Stimulated activated CD4-positive, alpha-beta T cell treated with anti-CD3 and anti-CD28 coated beads, Interleukin-1b, Interleukin-23, amount 100 ng/mL, for 1 hour (primary cell): ENCODE measurements at places on chromosomes 4 and X.

GRCh38 chr4:152392079-152392478 lies 143.8 kb downstream of the FBXW7 start:
- no peak for DNase-seq

DNA sequence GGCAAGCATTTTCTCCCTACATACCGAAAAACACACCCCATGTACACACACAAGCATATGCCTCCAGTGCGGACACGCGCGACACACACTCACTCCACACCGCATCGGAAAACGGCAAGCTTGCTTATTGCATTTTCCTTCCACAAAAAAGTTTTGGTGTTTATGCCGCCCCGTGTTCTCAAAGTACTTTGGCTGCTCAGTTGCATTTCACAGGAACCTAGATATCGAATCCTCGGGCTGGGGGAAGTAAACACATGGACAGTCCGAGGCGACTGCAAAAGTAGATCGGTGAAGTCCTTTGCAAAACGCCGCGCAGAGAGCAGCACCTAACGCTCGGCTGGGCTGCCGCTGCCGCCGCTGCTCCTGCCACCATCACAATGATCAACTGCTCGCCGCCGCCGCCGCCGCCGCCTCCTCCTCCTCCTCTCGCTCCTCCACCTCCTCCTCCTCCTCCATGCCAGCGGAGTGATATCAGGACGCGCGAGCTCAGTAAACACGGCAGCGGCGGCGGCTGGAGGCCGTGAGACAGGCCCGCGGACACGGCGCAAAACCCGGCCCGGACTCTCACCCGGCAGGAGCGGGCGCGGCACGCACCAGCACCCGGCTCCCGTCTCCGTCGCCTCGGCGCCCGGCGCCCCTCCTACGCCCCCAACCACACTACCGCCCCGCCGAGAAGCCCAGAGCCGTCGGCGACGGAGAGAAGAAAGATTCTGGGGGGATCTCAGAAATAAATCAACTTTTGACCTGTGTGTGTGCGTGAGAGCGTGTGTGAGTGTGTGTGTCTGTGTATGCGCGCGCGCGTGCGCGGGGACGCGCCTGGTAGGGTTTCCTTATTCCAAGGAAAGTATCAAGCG lies at the start of gene MAML3:
TSS of gene MAML3 (minus strand) at position 467 of the 854 bp plus-strand sequence. CDS start 857 bp downstream, outside the sequence.
- DNase-seq, result peak; percentile 53

DNA sequence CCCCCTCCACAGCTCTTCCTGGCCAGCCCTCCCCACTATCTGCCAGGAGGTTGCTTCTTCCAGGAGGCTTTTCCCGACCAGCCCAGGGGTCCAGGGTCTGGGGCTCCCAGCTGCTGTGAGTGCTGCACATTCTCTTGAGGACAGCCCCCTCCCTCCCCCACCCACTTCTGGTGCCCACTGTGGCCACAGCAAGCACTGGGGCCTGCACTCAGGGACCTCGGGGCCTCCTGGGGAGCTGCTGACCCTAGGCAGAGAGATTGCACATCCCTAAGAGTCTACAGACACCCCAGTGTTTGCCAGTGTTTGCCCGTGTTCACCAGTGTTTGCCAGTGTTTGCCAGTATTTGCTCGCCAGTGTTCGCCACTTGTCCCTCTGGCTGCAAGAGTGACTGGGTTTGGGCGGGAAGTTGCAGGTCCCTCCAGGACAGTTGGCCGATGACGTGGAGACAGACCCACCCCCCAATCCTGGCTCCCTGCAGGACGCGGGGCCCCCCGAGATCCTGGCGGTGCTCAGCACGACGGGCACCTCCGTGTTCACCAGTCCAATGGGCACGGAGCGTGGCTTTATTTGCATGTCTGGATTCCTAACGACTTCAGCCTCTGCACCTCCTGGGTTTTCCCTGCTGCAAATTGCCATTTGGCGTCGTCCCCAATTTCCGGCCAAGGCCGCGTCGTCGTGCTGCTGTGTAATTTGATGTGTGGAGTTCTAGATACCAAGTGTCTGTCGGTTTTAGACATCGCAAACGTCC lies 87.5 kb upstream of the NKX1-1 start:
- no peak for DNase-seq

GRCh38 chr4:27807207-27807606 lies 946.6 kb downstream of the STIM2 start:
- no peak for DNase-seq

DNA sequence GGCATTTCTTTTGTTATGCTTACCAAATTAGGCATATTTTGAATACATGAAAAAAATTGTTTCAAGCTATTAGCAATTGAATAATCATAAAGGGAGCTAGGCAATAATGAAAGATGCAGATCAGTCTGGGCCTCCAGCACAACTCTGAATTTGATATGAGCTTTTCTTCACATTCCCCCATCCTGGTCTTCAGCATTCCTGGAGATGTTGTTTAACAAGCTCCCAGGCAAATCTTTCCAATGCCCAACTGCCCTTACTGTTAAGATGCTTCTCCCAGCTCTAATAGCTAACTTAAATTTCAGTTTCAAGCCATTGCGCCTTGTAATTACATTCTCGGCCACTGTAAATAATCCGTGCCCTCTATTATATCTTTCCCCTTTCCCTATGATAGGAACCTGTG lies 19.2 kb downstream of the GPC3 start:
- DNase-seq, result no peak

DNA sequence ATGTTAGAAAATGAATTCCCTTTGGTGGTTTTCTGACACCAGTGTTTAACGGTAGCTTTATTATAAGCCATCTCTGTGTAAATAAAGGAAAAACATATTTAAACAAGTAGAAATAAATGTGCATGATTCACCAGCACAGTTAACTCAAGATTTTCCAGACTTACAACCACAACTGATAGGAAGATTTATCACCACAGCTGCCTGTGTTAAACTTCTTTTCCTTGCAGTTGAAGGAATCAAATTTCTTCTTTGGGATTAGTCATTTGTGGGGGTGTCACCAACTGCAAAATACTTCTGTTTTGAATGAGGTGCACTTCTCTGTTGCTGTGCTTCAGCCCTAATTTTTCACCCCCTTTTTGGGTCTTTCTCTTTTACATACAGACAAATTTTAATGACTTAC lies 128.1 kb upstream of the STK26 start:
- DNase-seq, result no peak

GRCh38 chrX:135009057-135009610 lies 13.2 kb downstream of the RTL8B start:
- DNase-seq, result no peak

- DNase-seq, result no peak
Measured at GRCh38 chrX:105894721-105895120, 72.4 kb downstream of the NRK start.

DNA sequence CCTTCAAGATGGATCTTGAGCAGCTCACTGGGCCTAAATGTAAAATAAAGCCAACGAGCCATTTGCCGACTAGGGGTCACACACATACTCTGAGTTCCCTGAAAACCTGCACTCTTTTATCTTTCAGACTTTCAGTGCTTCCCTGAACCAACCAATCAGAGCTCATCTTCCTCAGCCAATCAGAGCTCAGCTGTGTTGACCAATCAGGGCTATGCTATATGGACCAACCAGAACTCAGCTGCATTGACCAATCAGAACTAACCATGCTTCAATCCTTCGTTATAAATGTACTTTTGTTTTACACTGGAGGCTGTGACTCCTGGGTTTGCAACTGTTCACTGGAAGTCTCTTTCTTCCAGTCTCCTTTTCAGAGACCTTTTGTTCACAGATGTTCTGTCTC lies 19.3 kb downstream of the SLC25A53 start:
- DNase-seq, result no peak

DNA sequence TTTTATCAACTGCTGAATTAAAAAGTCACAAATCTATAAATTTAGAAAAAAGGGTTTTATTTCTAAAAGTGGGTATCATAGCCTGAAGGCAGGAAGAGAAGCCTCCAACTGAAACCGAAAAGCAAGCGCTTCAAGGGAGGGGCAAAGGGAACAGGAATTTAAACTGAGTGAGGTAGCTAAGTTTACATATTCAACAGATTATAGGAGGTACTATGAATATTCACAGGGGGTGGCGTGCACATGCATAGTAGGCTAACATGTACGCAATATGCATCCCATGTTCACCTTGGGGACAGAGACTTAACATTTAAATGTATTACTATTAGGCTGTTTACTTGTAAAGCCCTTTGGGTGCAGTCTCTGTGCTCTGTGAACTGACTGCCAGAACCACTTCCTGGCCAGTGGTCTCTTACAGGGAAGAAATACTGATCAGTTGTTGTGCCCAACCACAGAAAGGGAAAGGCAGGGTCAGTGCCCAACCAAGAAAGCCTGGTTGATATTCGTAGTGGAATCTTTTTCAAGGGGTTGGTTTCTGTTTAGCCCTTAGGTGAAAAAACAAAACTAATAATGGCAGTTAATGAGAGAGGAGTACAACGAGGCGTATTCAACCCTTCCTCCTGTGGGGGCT lies 168.7 kb upstream of the GALNTL6 start:
- no peak for DNase-seq

- DNase-seq, result no peak
Measured at GRCh38 chrX:151789179-151789800, 54.7 kb downstream of the CNGA2 start.

DNA sequence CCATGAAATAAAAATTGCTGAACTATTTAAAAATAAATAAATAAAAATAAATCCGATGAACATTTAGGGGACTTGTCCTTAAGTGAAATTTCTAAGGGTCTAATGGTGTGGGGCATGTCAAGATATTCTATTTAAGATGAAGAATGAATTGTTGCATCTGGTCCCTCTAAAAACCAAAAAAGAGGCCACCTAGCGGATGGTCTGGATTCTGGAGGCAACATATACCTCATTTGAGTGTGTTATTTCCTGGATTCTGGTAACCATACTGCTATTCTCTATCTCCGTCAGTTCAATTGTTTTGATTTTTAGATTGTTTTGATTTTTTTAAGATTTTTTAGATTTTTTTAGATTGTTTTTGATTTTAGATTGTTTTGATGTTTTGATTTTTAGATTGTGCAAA lies 28.3 kb downstream of the AGTR2 start:
- no peak for DNase-seq

DNA sequence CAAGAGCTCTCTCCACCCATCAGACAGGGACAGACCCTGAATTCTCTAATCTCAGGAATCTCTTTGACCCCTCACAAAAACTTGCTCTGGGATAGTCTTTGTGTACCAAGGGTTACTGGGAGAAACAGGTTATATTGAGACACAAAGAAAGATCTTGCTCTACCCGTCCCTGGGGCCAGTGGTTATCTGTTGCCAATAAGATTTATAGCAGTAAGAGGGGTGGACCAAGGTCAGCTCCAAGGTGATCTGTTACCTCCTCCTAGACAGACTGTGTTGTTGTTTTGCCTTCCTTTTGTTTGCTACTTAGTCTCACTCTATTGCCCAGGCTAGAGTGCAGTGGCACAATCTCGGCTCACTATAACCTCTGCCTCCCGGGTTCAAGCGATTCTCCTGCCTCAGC lies 16.3 kb upstream of the ATP6AP2 start:
- no peak for DNase-seq

- DNase-seq, result no peak
Measured at GRCh38 chr4:87949961-87950360, 25.6 kb upstream of the SPP1 start.

DNA sequence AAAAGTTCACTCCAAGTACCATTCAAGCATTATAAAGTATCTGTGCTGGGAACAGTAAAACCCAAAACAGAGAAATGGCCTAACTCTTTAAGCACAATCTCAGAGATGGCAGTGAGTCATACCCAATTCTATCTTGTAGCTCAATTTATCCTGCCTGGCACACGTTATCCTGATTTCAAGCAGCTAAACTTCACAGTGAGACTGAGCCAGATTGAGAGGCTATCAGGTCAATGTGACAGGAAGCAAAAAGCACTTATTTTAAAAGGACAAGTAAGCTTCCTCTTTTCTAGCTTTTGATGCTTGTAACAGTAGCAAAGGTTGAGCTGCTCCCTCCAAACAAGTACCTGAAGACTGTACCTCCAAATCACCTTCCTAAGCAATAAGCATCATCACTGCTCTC lies 324.9 kb downstream of the NAF1 start:
- no peak for DNase-seq

DNA sequence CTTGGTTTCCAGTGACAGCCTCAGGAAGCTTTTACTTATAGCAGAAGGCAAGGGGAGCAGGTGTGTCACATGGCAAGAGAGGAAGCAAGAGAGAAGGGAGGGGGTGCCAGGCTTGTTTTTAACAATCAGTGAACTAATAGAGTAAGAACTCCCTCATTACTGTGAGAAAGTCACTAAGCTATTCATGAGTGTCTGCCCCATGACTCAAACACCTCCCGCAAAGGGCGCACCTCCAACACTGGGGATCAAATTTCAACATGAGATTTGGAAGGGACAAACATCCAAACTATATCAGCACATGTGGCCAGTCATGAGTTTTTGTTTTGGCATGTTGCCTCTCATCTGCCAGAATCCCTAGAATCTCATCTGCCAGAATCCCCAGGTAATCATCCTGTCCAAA lies 183.5 kb upstream of the C1QTNF7 start:
- no peak for DNase-seq

- no peak for DNase-seq
Measured at GRCh38 chrX:112961981-112962380, 121.3 kb upstream of the AMOT start.

- no peak for DNase-seq
Measured at GRCh38 chr4:37699868-37700481, 13.8 kb upstream of the RELL1 start.

DNA sequence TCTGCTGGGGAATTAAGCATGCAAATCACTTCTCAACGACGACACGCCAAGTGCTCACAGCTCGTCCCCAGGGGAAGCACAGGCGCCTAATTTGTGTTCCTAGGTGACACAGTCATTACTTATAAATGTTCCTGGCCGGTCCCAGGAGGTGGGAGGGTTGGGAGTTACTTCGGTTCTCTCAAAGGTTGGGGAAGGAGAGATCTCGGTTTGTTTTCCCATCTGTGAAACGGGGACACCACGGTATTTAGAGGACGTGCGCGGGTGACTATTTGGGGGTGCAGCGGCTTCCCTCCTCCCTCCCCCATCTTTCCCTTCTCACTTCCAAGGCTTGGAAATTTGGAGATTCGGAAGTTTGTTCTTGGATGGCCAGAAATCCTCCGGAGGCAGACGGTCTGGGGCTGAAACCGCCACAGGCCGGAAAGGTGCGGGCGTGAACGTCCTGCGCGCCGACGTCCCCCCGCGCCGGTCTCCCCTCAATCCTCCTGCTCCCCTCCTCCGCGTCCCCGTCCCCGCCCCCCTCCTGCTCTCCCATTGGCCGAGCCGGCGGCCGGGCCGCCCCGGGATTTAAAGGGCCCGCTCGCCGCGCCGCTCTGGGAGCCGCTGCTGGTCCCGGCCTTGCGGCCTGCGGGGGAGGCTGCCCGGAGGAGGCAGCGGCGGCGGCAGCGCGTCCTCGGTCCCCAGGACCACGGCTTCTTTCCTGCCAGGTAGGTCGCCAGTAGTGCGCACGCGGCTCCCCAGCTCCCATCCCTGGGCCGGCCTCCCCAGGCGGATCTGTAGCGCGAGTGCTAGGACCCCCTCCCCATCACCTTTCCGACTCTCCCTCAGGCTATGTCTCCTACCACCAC lies at the start of gene PORCN:
TSS of gene PORCN (plus strand) at position 593 of the 845 bp plus-strand sequence. CDS start 829 bp downstream, outside the sequence.
- DNase-seq, result peak; percentile 67

GRCh38 chrX:30888526-30889146 lies 418 bp downstream of the TAB3 start:
- DNase-seq, result no peak

GRCh38 chr4:40388239-40388638 lies 53.1 kb downstream of the CHRNA9 start:
- no peak for DNase-seq

GRCh38 chrX:149476513-149476912 lies 28.6 kb downstream of the IDS start:
- no peak for DNase-seq

- DNase-seq, result no peak
Measured at GRCh38 chrX:9110808-9111207, 76.9 kb upstream of the FAM9B start.

- DNase-seq, result no peak
Measured at GRCh38 chr4:107255596-107255995, 219.5 kb upstream of the DKK2 start.
